CD4-positive, CD25-positive, alpha-beta regulatory T cell (primary cell): ENCODE measurements at places on chromosomes 1 and 21.
A peak's percentile ranks its signal among the peaks of the same experiment; 100 is the strongest.

- DNase-seq = no peak
Measured at GRCh38 chr1:116958110-116958509, 43.5 kb upstream of the CD101 start.

GRCh38 chr1:231171623-231172197 is 9.9 kb downstream of the TRIM67 start:
- no peak for DNase-seq

- no peak for DNase-seq
Measured at GRCh38 chr1:46244656-46245371, 2.7 kb upstream of the RAD54L start.

DNA sequence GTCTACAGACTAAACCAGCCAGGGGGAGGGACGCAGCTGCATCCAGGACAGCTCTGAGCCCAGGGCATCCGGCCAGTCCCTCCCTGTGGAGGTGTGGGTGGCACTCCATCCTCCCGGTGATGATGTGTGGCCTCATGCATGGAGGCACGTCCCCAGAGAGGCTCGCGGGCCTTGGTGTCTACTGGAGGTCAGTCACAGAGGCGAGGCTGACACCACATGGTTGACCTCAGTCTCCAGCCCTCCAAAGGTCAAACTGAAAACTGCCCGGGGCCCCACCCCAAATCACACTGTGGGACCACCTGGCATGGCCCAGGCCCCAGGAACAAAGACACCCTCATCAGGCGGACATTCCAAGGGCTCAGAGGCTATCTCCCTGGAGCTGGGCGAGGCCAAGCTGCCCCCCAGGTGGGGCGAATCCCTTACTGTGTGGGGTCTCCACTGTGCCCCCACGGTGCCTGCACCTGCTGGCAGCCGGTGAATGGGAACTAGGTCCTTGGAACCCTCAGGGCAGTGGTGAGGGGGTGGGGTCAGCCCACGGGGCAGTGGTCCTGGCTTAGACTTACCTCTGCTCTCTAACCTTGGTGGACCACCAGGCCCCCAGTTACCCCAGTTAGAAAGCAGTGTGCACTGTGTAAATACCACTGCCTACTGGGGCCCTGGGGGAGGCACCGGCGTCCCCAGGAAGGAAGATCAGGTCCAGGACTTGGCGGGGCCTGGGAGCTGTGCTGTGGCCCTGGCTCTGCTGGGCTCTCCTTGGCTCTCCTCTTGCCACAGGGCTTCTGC is 49.1 kb downstream of the TRPM2 start:
- no peak for DNase-seq

- no peak for DNase-seq
Measured at GRCh38 chr1:3209201-3209600, 140.2 kb downstream of the PRDM16 start.

DNA sequence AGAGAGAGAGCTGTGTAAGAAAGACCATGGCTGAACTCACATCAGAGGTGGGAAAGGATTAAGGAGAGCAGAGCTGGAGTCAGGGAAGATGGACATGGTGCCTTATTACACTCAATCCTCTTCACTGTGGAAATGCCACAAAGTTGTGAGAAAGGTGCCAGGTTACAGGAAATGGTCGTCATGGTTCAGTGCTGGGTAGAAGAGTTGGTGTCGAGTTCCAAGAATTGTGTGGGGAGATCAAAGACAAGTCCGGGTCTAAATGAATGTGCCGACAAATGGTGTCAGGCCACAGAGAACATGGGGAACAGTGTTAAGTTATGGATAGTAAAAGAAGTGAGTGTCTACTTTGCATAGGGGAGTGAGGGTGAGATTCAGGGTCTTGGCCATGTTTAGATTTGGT is 40.9 kb downstream of the LAMC2 start:
- DNase-seq = no peak

DNA sequence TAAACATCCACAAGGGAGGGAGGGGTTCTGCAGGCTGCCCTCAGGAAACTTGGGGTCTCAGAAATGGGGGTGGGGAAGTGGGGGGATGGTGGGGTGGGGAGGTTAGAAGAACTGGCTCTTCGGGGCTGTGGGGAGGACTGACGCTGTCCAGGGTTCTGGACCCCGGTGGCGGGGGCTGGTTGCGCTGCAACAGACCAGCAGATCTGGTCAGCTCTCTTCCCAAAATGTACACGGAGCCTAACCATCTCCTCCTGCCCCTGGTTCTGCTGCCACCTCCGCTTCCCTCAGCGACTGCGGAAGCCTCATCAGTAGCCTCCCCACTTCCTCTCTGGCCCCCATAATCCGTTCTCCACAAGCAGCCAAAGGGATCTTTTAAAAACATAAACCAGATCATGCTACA is 29.3 kb upstream of the C1QA start:
- DNase-seq = no peak

GRCh38 chr1:12339811-12340543 is 110.1 kb downstream of the VPS13D start:
- no peak for DNase-seq

DNA sequence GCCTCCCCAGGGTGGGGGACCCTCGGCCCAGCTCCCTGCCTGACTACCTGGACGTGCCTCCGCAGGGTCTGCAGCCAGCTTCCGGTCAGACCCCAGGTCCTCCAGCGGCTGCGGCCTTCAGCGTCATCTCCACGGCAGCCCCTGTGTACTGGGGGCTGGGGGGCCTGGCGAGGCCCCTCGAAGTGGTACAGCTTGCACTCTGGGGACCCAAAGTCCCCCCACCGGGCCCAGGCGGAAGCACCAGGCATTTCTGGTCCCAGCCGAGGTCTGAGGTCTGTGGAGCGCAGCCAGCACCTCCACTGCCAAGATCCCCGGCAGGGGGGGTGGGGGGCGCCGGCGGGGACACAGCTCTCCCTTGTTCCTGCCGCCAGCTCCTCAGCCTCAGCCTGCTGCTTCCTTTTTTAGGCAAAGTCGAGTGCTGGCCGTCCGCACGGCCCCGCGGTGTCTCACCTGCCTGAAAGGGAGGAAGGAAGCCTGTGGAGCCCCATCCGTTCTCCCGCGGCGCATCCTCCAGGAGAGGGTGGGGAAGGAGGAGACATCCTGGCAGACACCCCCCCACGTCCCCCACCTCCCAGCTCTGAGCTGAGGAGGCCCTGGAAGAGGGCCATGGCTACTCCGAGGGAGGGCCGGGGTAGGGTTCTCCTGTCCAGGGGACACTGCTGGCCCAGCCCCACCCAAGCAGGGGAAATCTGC is 1.2 kb upstream of the VWA1 start:
- no peak for DNase-seq

DNA sequence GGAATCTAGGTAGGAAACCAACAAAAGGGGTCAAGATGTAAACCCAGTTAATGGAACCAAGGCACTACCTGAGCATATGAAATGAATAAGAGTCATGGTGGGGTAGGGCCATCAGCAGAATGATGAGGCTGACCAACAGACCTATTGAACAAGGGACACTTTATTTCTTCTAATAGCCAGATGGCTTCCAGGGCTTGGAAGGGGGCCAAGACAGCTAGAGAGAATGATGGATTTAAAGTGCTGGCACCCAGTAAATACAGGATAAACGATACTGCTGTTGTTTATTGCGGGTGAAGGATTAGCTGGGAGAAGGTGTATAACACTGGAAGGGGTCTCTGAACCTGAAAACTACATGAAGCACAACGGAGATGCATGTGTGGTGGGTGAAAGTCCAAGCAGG is 15.6 kb downstream of the DDAH1 start:
- no peak for DNase-seq

- no peak for DNase-seq
Measured at GRCh38 chr21:18398843-18399242, 4.7 kb downstream of the TMPRSS15 start.

DNA sequence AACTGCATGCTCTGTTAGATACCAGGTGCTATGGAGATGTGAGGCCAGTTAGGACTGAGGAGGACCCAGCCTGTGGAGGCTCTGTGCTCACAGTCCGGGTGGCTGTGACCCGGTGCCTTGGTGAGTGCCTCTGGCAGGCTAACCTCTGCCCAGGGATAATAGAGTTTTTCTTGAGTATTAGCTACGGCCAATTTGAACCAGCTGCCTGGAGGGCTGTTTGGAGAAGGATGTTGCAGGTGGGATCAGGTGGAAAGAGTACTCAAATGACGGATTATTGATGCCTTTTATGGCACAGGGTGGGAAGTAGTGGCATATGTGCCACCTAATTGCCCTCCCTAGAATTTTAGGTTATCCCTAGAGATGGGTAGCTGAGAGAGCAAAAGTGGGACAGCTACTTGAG is 182.7 kb downstream of the GRIK3 start:
- DNase-seq = no peak

DNA sequence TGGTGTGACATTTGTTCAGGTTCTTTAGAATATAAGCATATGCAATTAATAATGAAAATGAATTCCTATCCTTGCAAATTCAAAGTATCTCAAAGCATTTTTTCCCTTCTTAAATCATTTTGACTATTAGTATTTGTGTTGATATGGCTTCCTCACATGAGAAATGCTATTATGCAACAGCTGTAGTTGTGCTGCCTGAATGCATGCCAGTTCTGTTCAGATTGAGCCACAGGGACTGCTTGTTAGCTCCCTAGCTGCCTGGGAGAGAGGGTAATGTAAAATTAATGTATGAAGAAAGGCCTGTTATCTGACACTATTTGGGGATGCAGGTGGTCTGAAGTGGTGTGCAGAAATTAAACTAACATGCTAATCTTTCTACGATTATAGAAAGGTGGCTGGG is 45.5 kb downstream of the CACHD1 start:
- DNase-seq = no peak

DNA sequence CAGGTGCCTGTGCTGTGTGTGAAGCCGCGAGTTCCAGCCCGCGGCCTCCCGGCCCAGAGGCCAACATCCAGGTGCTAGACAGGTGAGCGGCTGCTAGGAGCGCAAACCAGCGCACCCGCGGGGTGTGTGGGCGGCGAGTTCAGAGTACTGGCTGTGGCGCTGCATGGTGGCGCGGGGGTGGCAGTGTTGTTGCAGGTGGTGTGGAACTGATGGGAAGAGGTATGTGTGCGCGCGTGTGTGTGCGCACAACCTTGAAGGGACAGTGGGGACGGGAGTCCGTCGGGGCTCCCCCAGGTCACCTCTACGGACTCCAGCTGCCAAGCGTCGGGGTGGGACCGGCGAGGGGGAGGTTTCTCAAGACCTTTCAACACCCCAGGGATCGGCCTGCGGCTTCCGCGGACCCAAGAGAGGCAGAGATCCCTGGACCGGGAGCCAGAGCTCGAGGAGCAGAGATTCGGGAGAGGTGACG is 433 bp upstream of the DMBX1 start:
- no peak for DNase-seq

DNA sequence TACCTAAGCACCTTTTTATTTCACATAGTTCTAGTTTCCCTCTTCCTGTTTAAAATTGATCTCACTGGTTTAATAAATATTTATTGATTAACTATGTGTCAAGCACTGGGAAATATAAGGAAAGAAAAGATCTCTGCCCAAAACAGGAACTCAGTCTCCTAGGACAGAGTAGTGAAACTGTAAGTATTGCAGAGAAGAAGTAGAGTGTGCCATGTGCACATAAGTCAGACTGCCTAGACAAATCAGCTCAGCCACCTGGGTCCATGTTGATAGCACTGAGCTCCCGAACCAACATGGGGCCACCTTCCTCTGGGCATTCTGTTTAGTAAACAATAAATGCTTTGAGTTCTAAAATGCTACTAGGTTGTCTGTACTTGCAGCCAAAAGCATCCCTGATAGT is 9.8 kb upstream of the SSX2IP start:
- no peak for DNase-seq

GRCh38 chr1:26744075-26744959 is 43.4 kb upstream of the PIGV start:
- peak; percentile 97 for DNase-seq
